K562 (cell line): ENCODE measurements at places on chromosomes 12 and 14.
A peak's percentile ranks its signal among the peaks of the same experiment; 100 is the strongest.

DNA sequence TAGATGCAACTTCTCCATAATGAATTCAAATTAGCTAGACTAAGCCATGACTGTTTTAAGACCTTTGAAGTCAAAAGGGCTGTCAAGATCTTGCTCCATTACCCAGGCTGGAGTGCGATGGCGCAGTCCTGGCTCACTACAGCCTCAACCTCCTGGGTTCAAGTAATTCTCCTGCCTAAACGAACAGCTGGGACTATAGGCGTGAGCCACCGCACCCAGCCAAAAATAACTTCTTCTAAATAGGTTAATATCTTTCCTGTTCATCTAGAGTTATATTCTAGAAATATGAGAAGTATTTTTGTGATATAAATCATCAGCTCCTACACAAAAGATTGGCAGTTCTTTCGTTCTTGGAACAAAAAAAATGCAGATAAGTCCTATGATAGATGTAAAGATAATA lies 39.6 kb upstream of the SOS2 start:
- no peak overlapping the region for H3K27ac ChIP-seq
- H3K4me1 ChIP-seq = no peaks in the 10 kb centered on the region
- H3K36me3 ChIP-seq = no peaks in the 10 kb centered on the region
- H3K27me3 ChIP-seq = no peaks in the 10 kb centered on the region
- no peak for DNase-seq

- H3K4me3 ChIP-seq = no peak overlapping the region
- no peak for DNase-seq
- no peak overlapping the region for H3K27ac ChIP-seq
These were observed 42.4 kb downstream of the OVCH1 start for GRCh38 chr12:29455087-29455486.

GRCh38 chr12:25714198-25714984 lies 161.3 kb upstream of the LMNTD1 start:
- no peak overlapping the region for H3K27ac ChIP-seq
- no peaks in the 10 kb centered on the region for H3K36me3 ChIP-seq
- H3K27me3 ChIP-seq = no peaks in the 10 kb centered on the region
- DNase-seq = no peak
- H3K4me1 ChIP-seq = no peaks in the 10 kb centered on the region

GRCh38 chr12:62045211-62045610 lies 215.0 kb upstream of the USP15 start:
- no peaks in the 10 kb centered on the region for H3K36me3 ChIP-seq
- H3K4me3 ChIP-seq = no peak overlapping the region
- no peaks in the 10 kb centered on the region for H3K27me3 ChIP-seq
- H3K4me1 ChIP-seq = no peaks in the 10 kb centered on the region
- H3K27ac ChIP-seq = no peak overlapping the region
- no peak for DNase-seq

DNA sequence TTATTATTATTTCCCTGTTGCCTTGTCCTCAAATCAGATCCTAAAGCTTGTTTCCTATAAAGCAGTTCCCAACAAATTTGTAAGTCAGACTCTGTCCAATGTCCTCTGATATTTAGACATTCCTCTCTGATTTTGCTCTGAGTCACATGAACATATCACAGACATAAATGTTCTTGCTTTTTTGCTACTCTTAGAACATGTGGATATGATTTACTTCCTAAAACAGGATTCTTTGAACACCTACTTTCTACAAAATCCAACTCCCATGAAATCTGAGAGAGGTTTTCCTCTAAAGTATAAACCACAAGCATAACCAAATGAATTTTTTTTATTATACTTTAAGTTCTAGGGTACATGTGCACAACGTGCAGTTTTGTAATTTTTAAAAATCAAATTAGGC lies 181.3 kb upstream of the SLC38A2 start:
- no peak overlapping the region for H3K27ac ChIP-seq
- DNase-seq = no peak
- H3K36me3 ChIP-seq = no peaks in the 10 kb centered on the region
- no peaks in the 10 kb centered on the region for H3K27me3 ChIP-seq
- H3K4me3 ChIP-seq = no peak overlapping the region

- no peaks in the 10 kb centered on the region for H3K4me1 ChIP-seq
- no peaks in the 10 kb centered on the region for H3K27me3 ChIP-seq
- no peak overlapping the region for H3K4me3 ChIP-seq
These were observed 107.0 kb downstream of the PTPRO start for GRCh38 chr12:15429262-15429661.

- H3K27ac ChIP-seq = no peak overlapping the region
- H3K27me3 ChIP-seq = peaks cover 4% of the 10 kb centered on the region; the same call in 1 of the 2 replicates
- DNase-seq = no peak
- H3K4me3 ChIP-seq = no peak overlapping the region
These were observed 79.4 kb upstream of the PLEKHG7 start for GRCh38 chr12:92623386-92623785.

DNA sequence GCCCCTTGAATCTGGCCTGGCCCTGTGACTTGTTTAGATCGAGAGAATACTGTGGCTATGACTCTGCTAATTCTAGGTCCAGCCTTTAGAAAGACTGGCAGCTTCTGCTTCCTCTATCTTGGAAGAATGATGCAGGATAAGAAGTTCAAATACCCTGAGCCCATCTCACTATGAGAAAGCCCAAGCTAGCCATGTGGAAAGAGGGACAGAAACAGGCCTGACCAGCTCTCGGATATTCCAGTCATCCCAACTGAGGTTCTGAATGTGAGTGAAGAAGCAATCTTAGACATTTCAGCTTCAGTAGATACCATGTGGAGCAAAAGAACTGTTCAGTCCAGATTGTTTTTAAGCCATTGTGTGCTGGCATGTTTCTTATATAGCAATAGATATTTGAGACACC lies 17.3 kb upstream of the KRR1 start:
- no peak for DNase-seq
- no peaks in the 10 kb centered on the region for H3K27me3 ChIP-seq
- H3K4me3 ChIP-seq = no peak overlapping the region
- no peaks in the 10 kb centered on the region for H3K4me1 ChIP-seq
- no peak overlapping the region for H3K27ac ChIP-seq

- H3K27ac ChIP-seq = peak overlapping the region; percentile 21; the same call in 1 of the 3 replicates
- H3K4me1 ChIP-seq = no peaks in the 10 kb centered on the region
- H3K4me3 ChIP-seq = no peak overlapping the region
- peaks cover 52% of the 10 kb centered on the region; the same call in 2 of the 3 replicates for H3K36me3 ChIP-seq
- no peaks in the 10 kb centered on the region for H3K27me3 ChIP-seq
These were observed 66.3 kb downstream of the CKB start for GRCh38 chr14:103456167-103456835.

- no peaks in the 10 kb centered on the region for H3K36me3 ChIP-seq
- no peak overlapping the region for H3K4me3 ChIP-seq
- H3K27ac ChIP-seq = no peak overlapping the region
- DNase-seq = no peak
- peaks cover 6% of the 10 kb centered on the region; the same call in 2 of the 3 replicates for H3K27me3 ChIP-seq
These were observed 42.4 kb downstream of the MDM2 start for GRCh38 chr12:68850390-68850789.
